ENCODE measurements at places on chromosomes 11 and 22. TPM values are rescaled to one million over a fixed set of nuclear protein-coding genes. Genes with fewer than 3 reads are reported as not detected.

DNA sequence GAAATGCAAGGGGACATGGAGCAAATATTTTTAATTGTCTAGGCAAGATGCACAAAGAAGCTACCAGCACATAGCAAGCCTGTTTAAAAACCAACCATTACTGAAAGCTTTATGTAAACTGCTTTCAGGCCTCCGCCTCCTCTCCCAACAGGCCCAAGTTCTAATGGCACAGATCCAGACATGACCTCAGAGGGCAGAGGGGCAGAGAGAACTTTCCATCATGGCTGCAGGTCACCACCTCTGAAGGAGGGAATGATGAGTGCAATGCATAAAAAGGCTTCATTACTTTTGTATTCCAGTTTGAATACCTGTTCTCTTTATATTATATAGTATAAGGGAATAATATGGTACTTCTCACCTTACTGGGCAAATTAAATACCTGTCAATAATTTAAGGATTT lies 15.2 kb downstream of the DDX17 start:
- peak; percentile 79 for DNase-seq

Gene OR8A1
- total RNA-seq: not detected

- no peak for DNase-seq
These were observed 566.2 kb downstream of the MIAT start for GRCh38 chr22:27223317-27224177.

Gene B3GAT1
- 0.38 TPM for total RNA-seq

GRCh38 chr11:95991545-95991944 lies 67.6 kb upstream of the MTMR2 start:
- no peak for DNase-seq

- no peak for DNase-seq
These were observed 336.8 kb upstream of the NCAM1 start for GRCh38 chr11:112624431-112624830.

DNA sequence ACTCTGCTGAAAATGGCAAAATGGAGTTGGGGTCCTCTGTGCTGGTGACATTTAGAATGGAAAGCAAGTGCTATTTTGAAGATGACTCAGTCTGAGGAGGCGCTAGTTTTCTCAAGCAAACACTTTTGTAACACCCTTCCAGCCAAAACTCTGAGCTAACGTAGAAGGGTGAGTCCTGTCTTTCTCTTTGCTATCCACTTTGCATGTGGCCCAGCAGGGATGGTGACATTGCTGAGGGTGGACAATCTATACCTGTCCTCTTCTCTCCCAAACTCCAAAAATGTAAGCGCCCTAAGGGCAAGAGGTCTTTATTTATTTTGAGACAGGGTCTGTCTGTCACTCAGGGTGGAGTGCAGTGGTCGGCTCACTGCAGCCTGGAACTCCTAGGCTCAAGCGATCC lies 3.6 kb upstream of the KAT5 start:
- DNase-seq: no peak

- no peak for DNase-seq
These were observed 31.9 kb downstream of the PDGFB start for GRCh38 chr22:39212721-39213376.

DNA sequence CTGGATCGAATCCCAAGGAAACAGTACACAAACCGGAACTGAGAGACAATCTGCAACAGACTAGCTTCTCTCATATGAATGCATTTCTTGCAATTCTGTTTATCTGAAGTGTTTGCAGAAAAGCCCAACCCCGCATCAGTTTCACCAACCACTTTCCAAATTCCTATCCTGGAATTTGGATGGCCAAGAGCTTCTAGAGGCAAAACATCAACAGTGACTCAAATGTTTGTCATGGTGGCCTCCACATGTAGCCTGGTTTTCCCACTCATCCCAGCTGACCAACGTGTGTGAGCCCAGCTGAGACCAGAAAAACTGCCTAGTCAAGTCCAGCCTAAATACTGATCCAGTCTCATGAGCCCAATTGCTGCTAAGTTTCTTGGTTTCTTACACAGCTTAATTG lies 8.3 kb upstream of the MIEF1 start:
- DNase-seq: no peak

DNA sequence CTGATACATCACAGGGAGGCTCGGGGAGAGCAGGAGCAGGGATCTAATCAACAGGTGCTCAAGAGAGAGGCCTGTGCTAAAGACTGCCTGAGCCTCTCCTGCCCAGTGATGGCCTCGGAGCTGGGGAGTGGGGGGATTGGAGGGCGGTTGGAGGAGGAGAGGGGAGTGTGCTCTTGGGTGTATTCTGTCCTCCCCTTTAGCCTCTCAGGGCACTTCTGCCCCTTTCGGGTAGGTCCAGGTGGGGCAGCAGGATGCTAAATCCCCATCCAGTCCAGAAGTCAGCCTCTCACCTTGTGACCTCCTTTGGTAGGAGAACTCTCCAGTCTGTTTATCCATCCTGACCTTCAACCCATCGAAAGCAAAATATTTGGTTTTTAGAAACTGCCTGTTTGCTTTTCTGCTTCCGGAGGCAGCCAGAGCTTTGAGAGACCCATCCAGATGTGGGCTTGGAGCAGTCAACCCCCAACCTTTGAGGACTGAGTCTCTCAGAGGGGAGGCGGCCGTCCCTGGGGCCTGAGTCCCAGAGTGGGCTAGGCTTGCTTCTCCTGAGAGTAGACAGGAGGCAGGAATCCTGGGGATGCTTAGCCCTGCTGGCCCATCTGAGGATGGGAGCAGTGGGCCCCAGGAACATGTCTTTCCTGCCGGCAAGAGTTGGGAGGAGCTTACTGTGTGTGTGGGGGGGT lies 105.2 kb upstream of the SYT13 start:
- no peak for DNase-seq

Gene CYB5R3
- total RNA-seq: 176 TPM

GRCh38 chr11:62565100-62565802 lies 8.4 kb downstream of the EEF1G start:
- no peak for DNase-seq

GRCh38 chr11:38711110-38711509 lies 2113.1 kb upstream of the RAG2 start:
- DNase-seq: no peak

DNA sequence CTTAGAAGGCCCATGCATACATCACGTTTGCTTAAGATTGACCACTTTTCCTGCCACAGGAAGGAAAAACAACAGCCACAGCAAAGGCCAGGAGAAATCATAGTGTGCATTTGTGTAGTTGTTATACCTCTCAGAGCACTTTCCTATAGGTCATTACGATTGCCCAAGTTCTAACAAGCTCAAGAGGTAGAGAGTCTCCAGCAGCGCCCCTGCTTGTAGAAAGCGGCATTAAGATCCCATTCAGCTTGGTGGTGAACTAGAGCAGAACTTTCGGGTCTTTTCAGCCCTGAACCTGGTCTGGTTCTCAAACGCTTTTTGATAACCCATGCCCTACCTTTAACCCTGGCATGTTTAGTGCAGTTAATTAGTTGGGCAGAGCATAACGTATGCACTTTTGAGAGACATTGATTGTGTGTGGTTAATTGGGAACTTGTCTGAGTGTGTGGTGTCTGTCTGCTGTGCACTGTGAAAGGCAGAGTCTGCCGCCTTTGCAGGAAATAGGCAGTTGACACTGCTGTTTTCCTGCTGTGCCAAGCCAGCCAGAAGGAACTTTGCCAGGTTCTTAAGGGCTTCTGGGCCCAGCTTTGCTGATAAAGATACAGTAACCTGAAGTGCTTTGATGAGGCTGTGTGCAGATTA lies 109.9 kb upstream of the CLMP start:
- no peak for DNase-seq

Gene MIAT
- total RNA-seq: 3.3 TPM

GRCh38 chr11:117425679-117426296 lies 98.1 kb downstream of the CEP164 start:
- no peak for DNase-seq

DNA sequence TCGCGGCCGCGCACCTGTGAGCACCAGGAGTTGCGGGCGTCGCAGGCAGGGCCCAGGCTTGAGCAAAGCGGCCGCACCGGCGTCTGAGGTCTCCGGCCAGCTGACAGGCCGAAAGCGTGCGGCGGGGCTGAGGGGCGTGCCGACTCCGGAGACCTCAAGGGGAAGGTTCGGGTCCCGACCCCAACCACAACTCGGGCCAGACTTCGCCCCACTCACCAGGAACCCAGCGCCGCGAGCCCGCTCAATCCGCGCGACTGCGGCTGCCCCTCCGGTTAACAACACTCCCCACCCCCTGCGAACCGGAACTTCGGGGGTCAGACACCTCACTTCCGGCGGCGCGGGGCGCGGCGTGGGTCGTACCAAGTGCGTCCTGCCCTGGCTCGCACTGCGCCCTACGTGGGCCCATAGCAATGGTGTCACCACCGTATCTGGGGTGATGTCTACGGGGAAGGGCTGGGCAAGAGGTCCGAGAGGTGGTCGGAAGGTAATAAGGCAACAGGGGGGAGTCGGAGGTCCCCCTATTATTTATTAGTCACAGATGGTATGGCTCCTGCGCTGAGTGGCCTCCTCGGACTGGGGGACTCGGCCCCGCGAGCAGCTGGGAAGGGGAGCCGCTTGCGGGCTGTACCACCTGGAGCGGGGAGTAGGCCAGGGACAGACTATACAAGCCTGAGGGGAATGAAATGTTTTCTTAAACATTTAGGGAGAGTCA lies at the start of gene SYVN1:
TSS of gene SYVN1 (minus strand) at position 280 of the 712 bp plus-strand sequence. CDS start 918 bp downstream, outside the sequence.
- peak; percentile 96 for DNase-seq

DNA sequence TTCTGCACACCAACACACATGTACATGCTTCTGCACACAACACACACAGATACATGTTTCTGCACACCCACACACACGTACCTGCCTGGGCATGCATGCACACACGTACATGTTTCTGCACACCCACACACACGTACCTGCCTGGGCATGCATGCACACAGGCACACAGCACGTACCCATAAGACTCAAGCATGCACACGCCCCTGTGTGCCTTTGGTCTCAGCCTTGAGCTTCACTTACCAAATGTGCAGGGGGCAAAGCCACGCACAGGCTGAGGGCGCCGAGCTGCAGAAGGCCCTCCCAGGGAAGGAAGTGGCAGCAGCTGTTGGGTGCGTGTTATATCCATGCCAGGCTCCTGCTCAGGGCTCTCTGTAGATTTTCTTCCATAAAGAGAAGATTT lies 34.7 kb upstream of the SMIM38 start:
- DNase-seq: no peak

DNA sequence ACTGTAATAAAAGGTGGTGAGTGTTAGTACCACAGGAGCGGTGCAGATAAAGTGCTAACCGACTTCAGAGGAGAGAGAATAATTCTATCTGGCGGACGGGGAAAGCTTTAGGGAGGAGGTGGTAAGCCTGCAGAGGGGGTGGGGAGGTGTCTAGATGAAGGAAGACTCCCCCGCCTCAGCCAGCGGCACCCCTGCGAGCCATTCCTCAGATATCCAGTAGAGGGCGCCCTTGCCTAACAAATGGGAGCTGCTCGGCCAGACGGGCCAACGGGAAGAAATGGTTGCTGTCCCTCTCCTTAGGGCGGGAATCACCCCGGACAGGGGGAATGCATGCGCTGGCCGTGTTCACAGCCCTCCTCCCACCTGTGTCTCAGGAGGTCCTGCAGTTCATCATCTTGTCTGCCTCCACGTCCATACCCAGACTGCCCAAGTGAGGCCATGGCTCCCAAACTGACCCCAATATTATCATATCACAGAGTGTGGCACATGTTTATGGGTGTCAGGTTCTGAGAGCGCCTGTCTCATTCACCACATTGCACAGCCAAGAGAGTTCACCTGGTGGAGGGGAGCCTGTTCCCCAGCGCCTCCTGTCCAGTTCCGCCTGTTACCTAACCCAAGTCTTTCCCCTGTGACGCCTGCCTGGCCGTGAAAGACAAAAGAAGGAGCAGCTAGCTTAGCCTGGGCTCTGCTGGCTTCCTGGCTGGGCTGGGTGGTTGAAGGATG lies 85.5 kb downstream of the ST3GAL4 start:
- peak; percentile 83 for DNase-seq

- no peak for DNase-seq
These were observed 137.0 kb upstream of the ANO3 start for GRCh38 chr11:26194881-26195280.

GRCh38 chr11:113202431-113202830 lies 112.0 kb upstream of the TTC12 start:
- DNase-seq: no peak

DNA sequence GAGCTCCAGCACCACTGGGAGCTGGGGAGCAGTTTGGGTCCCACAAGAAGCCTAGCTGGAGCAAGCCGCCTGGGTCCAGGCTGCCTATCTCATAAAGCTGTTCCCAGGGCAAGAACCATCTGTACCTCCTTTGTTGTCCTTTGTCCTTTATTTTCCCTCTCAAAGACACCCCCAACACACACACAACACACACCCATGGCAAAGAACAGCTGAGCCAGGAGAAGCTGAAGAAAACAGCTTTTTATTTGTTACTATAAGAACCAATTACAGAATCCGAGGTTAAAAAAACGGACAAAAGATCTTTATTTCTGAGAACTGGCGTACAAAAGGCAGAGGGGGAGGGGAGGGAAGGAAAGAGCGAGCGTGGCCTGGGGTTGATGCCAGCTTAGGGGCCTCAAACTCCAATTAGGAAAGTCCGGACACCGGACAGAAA lies 1.7 kb upstream of the TUT1 start:
- peak; percentile 43 for DNase-seq

GRCh38 chr22:40533712-40534378 lies 102.7 kb downstream of the MRTFA start:
- no peak for DNase-seq

- peak; percentile 70 for DNase-seq
These were observed 106.8 kb upstream of the CLMP start for GRCh38 chr11:123301696-123302400.

Gene MPPED1
- total RNA-seq: 0.17 TPM

DNA sequence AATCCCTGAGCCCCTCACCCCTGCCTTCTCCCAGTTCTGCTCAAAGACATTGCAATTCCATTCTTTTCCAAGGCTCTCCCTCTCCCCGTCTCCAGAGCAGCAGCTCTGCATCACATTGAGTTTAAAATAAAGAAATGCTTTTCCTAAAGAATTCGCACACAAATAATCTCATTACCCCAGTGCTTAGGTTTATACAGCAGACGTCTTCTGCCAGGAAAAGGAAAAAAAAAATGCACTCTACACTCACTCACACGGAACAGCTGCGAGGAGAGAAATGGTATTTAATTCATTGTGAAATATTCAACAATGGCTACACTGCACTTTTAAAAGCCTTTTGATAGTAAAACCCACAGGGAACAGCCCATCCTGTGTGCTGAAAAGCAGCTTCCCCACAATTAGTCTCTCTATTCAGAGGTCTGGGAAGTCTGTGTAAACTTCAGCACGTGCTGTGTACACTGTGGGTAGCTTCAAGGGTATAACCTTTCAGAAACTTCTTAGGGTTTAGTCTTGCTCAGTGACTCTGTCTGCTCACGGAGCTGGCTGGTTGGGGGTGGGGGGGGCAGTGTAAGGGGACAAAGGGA lies 42.8 kb downstream of the ETS1 start:
- DNase-seq: no peak

DNA sequence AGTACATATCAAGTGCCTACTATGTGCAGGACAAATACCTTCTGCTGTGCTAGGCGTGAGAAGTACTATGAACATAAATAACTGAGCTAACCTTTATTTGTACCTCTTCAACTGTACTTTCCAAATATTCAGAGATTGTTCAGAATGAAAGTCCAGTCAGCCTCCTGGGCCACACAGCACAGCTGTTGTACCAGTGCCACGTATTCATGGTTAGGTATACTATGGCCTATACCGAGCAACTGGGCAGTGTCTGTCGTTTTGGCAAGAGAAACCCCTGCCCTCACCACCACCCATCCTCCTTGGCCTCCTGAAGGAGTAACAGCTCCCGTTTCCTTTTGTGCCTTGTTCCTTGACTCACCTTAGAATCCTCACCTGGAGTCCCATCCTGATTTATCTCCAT lies 53.0 kb downstream of the RASSF10 start:
- no peak for DNase-seq

Data from mucosa of descending colon (tissue), 3 donors.